ENCODE measurements at places on chromosomes 12 and 14.

GRCh38 chr12:102551186-102551585, 70.8 kb upstream of the IGF1 start:
- no peak for DNase-seq

DNA sequence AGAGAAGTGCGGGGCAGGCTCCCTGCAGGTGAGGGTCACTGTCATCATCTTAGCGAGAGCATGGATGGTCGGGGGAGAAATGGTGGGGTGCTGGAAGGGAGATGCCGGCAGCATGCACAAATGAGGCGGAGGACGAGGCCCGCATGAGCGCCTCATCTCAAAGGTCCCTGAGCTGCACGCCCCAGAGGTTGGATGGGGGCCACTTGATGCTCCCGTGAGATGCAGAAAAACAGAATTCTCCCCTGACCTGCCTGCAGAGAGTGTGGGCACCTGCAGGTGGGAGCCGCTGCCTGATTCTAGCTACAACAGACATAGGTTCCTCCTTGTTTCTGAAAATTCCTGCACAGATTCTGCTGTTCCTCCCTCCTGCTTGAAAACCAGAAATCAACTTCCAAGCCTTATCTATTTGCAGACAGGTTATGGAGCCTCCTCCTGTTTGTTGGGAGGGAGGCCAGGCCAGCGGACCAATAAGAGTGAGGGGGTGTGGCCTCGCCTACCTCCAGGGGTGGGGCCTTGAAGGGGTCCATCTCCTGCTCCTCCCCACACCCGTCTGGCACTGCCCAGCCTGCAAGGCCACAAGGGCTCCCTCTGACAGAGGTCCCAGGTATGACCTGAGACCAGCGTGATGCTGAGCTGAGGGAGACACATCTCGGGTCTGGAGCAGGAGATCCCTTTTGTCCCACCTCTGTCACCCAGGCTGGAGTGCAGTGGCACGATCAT, 67.2 kb downstream of the KDM2B start:
- no peak for DNase-seq

- DNase-seq = no peak
Observed at GRCh38 chr14:51602310-51602709, 49.4 kb upstream of the FRMD6 start.

DNA sequence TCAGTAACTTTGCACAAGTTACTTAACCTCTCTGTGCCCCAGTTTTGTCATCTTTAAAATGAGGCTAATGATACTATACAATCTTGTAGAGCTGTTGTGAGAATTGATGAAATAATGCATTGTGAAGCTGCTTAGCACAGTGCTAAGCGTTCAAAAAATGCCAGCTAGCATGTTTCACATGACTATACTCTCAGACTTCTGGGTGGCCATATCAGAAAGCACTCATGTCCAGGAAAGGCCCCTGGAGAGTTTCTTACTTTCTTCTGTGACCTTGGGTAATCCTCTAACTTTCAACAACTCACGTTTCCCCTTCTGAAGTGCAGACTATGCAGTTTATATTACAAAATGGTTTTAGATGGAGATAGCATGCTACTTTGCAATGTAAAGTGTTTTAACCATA, 68.1 kb downstream of the TPH2 start:
- DNase-seq = no peak

- no peak for DNase-seq
Observed at GRCh38 chr14:93821051-93821450, 32.8 kb upstream of the PRIMA1 start.

- no peak for DNase-seq
Observed at GRCh38 chr14:76133103-76133502, 18.6 kb upstream of the GPATCH2L start.

DNA sequence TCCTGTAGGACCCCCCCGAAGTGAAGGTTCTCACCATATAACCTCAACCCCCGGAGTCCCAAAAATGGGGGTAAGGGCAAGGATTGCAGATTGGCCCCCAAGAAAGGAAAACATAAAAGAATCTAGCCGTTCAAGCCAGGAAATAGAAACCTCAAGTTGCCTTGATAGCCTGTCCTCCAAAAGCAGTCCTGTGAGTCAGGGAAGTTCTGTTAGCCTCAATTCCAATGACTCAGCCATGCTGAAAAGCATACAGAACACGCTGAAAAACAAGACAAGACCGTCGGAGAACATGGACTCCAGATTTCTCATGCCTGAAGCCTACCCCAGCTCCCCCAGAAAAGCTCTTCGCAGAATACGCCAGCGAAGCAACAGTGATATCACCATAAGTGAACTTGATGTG, 344.2 kb upstream of the RGS6 start:
- no peak for DNase-seq

GRCh38 chr12:21843795-21844194, 69.3 kb upstream of the KCNJ8 start:
- DNase-seq = no peak

- no peak for DNase-seq
Observed at GRCh38 chr14:96229315-96229714, 24.7 kb downstream of the BDKRB2 start.

- DNase-seq = no peak
Observed at GRCh38 chr12:104596898-104597843, 140.4 kb downstream of the CHST11 start.

DNA sequence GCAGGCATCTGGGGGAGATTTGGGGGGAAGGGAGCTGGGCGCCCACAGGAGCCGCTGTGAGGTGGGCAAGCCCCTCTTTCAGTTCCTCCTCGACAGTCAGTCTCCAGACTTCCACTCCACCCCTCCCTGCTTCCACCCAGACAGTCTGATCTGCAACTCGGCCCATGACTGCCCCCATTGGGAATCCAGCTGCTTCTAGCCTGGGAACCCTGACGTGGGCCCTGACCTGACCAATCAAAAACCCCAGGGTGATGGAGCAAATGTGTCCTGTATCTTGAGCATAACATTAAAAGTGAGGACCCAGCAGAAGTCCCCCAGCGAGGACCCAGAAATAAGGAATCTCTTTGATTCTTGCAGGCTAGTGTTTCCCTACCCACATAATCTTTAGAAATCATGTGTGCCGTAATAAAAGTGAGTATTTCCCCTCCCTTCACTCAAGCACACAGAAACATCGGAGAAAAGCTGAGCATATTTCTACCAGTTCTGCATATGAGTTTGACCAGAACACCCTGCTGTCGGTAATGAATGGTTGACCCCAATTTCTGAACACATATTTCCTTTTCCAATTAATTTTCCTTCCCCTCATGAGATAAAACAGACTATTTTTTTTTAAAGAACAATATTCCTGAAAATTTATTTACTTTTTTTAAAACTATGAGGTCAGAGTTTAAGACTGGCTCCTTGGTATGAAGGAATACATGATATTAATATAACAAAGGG, 6.4 kb downstream of the SSH1 start:
- no peak for DNase-seq

DNA sequence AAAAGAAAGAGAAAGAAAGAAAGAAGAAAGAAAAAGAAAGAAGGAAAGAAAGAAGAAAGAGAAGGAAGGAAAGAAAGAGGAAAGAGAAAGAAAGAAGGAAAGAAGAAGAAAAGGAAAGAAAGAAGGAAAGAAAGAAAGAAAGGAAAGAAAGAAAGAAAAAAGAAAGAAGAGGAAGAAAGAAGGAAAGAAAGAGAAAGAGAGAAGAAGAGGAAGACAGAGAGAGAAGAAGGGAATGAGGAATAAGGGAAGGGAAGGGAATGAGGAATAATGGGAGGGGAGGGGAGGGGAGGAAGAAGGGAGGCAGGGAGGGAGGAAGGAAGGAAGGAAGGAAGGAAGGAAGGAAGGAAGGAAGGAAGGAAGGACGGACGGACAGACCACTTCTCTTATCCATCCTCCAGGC, 246.9 kb downstream of the ADAMTS20 start:
- no peak for DNase-seq

DNA sequence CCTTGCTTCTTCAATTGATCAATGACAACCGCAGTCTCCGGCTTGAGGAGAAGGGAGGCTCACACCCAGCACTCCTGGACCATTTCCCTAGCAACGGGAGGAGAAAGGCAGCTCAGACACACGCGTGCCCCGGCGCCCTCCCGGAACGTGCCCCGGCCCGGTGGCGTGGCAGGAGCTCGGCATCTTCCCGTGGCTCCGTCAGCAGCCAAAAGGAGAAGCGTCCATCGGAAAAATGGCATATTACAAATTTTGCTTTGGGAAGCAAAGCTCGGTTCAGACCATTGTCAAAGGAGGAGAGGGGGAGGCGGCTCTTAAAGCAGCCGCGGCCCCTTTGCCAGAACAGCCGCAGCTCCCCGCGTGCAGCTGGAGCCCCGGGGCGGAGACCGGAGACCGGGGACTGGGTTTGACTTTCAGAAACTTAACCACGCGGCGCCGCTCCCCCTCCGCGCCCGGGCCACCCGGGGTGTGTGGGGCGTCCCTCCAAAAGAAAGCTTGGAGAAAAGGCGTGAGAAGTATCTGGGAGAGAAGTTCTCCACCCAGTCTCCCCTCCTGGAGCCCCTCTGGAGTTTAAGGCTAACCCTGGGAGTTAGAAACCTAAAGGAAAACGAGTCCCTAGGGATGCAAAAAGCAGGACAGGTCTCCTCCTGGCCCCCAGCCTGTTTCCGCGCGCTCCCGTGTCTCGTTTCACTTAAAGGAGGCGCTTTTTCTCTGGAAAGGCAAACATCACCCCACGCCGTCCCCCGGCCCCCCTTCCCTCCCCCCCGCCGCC, 545 bp downstream of the PPFIA2 start:
- DNase-seq = no peak

DNA sequence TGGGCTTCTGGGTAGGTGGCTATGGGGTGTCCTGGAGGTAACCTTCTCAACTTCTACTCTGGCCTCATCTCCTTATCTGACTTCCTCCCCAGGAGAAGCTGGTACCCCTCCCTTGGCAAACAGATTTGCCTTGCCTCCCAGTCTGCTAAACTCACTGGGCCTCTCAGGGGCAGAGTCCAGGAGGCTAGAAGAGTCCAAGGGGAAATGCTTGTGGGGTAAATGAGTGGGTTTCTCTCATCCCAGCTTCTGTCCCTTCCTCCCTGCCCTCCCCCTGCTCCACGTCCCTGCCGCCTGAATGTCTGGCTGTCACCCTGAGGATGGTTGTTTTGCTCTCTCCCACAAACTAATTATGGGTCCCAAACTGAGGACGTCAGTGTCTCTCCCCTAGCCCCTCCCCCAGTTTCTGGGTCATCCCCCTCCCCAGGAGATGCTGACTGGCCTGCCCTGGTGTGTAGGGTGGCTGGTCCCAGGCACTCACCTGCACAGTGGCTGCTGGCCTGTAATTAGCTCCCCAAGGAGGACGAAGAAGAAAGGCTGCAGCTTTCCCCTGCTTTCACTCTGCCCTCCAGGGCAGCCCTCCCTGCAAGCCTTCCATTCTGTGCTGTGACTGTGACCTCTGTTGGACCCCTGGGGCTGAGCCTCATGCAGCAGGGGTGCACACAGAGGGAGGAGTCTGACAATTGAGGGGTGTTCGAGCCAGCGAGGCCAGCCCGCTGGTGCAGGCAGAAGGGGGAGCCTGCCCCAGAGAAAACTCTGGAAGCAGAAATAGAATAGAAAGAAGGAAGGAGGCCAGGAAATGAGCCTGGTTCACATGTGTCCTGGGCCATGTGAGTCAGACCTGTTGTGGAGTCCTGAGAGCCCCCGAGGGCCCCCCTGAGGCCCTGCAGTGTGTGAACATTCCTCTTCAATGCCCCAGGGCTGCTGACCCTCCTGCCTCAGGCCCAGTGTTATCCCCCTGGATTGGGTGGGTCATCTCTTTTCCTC, at the start of gene LRP1-AS:
LRP1-AS (minus strand) TSS at position 659 of the 984 bp plus-strand sequence.
- DNase-seq = no peak

- DNase-seq = no peak
Observed at GRCh38 chr12:48813465-48814261, 4.6 kb upstream of the CACNB3 start.

- DNase-seq = no peak
Observed at GRCh38 chr14:101101456-101102056, 198.0 kb upstream of the RTL1 start.

DNA sequence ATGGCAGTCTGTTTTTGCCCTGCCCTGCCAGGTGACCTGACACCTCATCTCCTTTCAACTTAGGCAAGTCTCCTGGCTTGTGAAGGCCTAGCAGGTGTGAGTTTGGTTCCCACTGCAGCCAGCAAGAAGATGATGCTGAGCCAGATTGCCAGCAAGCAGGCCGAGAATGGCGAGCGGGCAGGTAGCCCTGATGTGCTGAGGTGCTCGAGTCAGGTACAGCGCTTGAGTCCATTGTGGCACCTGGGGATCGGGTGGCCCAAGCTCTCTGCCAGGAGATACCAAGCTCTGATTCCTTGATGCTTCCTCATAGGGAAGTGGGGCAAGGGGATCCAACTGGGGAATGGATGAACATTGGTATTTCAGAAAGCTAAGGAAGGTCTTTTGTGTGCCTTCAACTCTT, 4.1 kb upstream of the CSAD start:
- no peak for DNase-seq

DNA sequence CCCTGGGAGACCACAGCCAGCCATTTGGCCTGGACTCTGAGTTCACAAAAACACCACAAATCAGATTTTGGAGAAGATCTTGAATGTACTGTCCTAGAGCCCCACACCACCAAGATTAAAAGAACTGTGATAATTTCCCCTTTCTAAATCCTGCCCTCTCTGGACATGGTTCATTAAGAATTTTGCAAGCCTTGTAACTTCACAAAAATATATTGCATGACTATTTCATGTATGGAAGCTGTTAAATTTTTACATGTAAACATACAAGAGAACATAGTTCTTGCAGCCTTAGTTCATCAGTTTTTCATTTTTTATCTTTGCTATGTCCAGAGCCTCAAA, 97.0 kb downstream of the SCARB1 start:
- DNase-seq = no peak

- DNase-seq = no peak
Observed at GRCh38 chr14:97036086-97036852, 239.1 kb downstream of the VRK1 start.

DNA sequence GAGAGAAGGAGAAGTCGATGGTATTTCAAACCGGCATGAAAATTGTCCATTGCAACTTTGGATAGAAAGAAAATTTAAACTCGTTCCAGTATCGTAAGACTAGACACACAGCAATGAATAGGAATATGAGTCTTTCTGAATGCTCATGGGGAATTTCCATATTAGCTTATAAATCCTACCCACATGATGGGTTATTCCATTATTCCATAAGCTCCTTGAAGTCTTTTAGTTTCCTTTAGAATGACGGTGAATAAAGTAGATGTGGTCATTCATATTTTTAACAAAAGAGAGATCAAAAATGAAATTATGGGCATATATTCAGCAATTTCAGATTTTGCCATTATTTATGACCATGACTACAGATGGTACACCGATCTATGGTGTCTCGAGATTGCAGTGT, 163.4 kb upstream of the HMGA2 start:
- no peak for DNase-seq

Measured in activated CD8-positive, alpha-beta memory T cell treated with anti-CD3 and anti-CD28 coated beads for 1 hour (primary cell).